ENCODE measurements at places on chromosomes 12 and 14. TPM values are rescaled to one million over a fixed set of nuclear protein-coding genes. Genes with fewer than 3 reads are reported as not detected.
A peak's percentile ranks its signal among the peaks of the same experiment; 100 is the strongest.

Gene KRT72
- total RNA-seq, result not detected

Gene MNAT1
- 60.4 TPM for total RNA-seq

Gene FAM181A
- total RNA-seq, result not detected

Gene TBC1D30
- 11.2 TPM for total RNA-seq

Gene PTCSC3
- not detected for total RNA-seq

Gene KRT77
- total RNA-seq, result not detected

GRCh38 chr12:31234955-31235867, 90.7 kb downstream of the SINHCAF start:
- H3K27me3 ChIP-seq, result no peaks in the 10 kb centered on the region
- H3K4me3 ChIP-seq, result no peak overlapping the region
- no peak overlapping the region for H3K27ac ChIP-seq
- no peaks in the 10 kb centered on the region for H3K36me3 ChIP-seq

- H3K27ac ChIP-seq, result no peak overlapping the region
- no peaks in the 10 kb centered on the region for H3K36me3 ChIP-seq
- no peak overlapping the region for H3K4me3 ChIP-seq
- DNase-seq, result no peak
- H3K27me3 ChIP-seq, result no peaks in the 10 kb centered on the region
- H3K4me1 ChIP-seq, result no peaks in the 10 kb centered on the region
These were observed 292.1 kb downstream of the GLT1D1 start for GRCh38 chr12:129145381-129145780.

DNA sequence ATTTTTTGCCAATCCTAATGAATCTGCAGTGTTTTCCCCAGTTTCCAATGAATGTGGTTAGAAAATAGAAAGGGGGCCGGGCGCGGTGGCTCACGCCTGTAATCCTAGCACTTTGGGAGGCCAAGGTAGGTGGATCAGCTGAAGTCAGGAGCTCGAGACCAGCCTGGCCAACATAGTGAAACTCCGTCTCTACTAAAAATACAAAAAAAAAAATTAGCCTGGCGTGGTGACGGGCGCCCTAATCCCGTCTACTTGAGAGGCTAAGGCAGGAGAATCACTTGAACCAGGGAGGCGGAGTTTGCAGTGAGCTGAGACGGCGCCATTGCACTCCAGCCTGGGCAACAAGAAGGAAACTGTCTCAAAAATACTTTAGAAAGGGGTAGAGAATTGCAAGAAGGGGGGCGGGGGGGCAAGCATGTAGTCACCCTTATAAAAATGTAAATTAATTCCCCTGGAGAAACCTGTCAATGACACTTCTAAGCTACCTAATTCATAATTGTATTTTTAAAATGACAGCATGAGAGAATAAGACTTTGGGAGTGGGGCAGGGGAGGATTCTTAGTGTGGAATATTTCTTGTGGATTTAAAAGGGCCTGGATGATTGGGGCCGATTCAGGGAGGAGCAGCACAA, 1.7 kb downstream of the KLHDC2 start:
- H3K36me3 ChIP-seq, result peaks cover 8% of the 10 kb centered on the region
- DNase-seq, result no peak
- peak overlapping the region; percentile 96 for H3K27ac ChIP-seq
- peak overlapping the region; percentile 99 for H3K4me3 ChIP-seq
- H3K4me1 ChIP-seq, result peaks cover 34% of the 10 kb centered on the region
- no peaks in the 10 kb centered on the region for H3K27me3 ChIP-seq

DNA sequence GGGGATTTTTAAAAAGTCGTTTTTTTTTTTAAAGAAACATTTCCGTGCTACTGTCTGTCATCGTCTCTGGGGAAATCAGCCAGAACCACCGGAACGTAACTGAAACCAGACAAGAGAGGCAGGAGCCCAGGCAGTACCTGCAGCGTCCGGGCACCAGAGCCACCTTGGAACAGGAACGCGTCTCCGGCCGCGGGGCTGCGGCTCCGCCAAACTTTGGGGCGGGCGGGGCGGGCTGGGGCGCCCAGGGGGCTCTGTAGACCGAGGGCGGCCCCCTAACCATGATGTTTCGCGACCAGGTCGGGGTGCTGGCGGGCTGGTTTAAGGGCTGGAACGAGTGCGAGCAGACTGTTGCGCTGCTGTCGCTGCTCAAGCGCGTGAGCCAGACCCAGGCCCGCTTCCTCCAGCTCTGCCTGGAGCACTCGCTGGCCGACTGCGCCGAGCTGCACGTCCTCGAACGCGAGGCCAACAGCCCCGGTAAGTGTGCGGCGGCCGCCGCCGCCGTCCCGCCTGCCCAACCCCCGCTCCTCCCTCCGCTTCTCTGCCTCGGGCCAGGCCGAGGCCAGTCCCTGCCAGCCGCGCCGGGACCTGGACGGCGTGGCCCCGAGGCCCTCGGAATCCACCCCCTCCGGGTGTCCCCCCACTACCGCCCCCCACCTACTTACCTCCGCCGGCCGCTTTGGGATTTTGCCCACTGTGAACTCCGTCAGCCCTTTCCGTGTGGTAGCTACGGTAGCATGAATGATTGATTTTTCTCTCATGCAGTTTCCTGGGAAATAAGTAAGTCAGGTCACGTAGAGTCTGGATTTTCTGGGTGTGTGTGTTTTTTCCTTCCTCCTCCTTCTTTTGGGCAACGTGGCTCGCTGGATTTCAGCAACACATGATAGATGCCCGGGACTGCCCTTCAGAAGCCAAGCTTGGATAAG, 972 bp downstream of the SAMD4A start:
- peaks cover 24% of the 10 kb centered on the region for H3K27me3 ChIP-seq
- peak overlapping the region; percentile 78 for H3K4me3 ChIP-seq
- peak; percentile 50 for DNase-seq

GRCh38 chr14:92866901-92867865, 55.8 kb upstream of the CHGA start:
- H3K27ac ChIP-seq, result no peak overlapping the region
- no peak overlapping the region for H3K4me3 ChIP-seq
- no peaks in the 10 kb centered on the region for H3K4me1 ChIP-seq
- no peaks in the 10 kb centered on the region for H3K27me3 ChIP-seq
- DNase-seq, result no peak
- no peaks in the 10 kb centered on the region for H3K36me3 ChIP-seq

- no peak overlapping the region for H3K4me3 ChIP-seq
- no peaks in the 10 kb centered on the region for H3K27me3 ChIP-seq
- H3K36me3 ChIP-seq, result no peaks in the 10 kb centered on the region
- DNase-seq, result no peak
- no peak overlapping the region for H3K27ac ChIP-seq
These were observed 29.9 kb downstream of the TSPAN19 start for GRCh38 chr12:85006206-85006605.

- H3K36me3 ChIP-seq, result no peaks in the 10 kb centered on the region
- H3K27me3 ChIP-seq, result no peaks in the 10 kb centered on the region
- H3K4me3 ChIP-seq, result no peak overlapping the region
- no peaks in the 10 kb centered on the region for H3K4me1 ChIP-seq
These were observed 241.3 kb upstream of the TMEM132C start for GRCh38 chr12:128025589-128026245.

DNA sequence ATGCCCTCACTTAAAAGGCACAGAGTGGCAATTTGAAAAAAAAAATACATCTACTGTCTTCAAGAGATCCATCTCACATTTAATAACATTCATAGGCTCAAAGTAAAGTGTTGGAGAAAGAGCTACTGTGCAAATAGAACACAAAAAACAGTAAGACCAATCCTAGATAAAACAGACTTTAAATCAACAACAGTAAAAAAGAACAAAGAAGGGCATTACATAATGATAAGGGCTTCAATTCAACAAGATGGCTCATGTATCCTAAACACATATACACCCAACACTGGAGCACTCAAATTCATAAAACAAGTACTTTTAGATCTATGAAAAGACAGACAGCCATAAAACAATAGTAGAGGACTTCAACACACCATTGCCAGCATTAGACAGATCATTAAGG, 93.6 kb upstream of the PCED1B start:
- no peak overlapping the region for H3K4me3 ChIP-seq
- no peak for DNase-seq
- no peaks in the 10 kb centered on the region for H3K27me3 ChIP-seq
- H3K4me1 ChIP-seq, result no peaks in the 10 kb centered on the region

GRCh38 chr14:92955381-92955780, 32.4 kb downstream of the CHGA start:
- H3K27ac ChIP-seq, result no peak overlapping the region
- no peak overlapping the region for H3K4me3 ChIP-seq
- no peaks in the 10 kb centered on the region for H3K4me1 ChIP-seq
- no peak for DNase-seq
- H3K27me3 ChIP-seq, result no peaks in the 10 kb centered on the region

GRCh38 chr14:24925771-24926374, 124.1 kb downstream of the STXBP6 start:
- no peak overlapping the region for H3K27ac ChIP-seq
- H3K27me3 ChIP-seq, result no peaks in the 10 kb centered on the region
- no peak for DNase-seq
- H3K4me3 ChIP-seq, result no peak overlapping the region
- H3K4me1 ChIP-seq, result no peaks in the 10 kb centered on the region

GRCh38 chr12:66663611-66664010, 15.3 kb downstream of the GRIP1 start:
- no peaks in the 10 kb centered on the region for H3K27me3 ChIP-seq
- DNase-seq, result no peak
- peaks cover 15% of the 10 kb centered on the region for H3K4me1 ChIP-seq
- H3K36me3 ChIP-seq, result no peaks in the 10 kb centered on the region

DNA sequence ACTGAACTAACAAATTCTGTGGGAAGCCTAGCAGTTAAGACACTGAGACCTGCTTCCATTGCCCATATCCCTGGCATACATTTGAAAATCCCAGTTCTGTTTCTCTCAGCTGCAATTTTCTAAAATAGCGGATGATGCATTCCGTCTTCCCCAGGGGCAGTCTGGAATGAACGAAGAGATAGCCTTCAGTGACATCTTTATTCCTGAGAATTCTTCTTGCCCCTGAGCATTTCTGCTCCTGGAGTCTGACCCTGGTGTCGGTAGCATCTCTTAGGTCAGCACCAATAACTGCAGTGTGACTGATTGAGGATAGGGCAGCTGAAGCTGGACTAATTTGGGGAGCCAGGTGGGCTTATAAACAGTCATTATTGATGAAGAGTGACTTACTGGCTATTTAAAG, 552.5 kb downstream of the DIO2 start:
- peaks cover 9% of the 10 kb centered on the region for H3K4me1 ChIP-seq
- no peak for DNase-seq

GRCh38 chr12:103250487-103250886, 245.3 kb downstream of the C12orf42 start:
- no peaks in the 10 kb centered on the region for H3K36me3 ChIP-seq
- no peaks in the 10 kb centered on the region for H3K27me3 ChIP-seq
- H3K27ac ChIP-seq, result peak overlapping the region; percentile 6
- H3K4me1 ChIP-seq, result no peaks in the 10 kb centered on the region

- H3K4me3 ChIP-seq, result no peak overlapping the region
- no peak for DNase-seq
- H3K36me3 ChIP-seq, result peaks cover 98% of the 10 kb centered on the region
- H3K27me3 ChIP-seq, result no peaks in the 10 kb centered on the region
- H3K4me1 ChIP-seq, result no peaks in the 10 kb centered on the region
These were observed 27.8 kb downstream of the SLC25A47 start for GRCh38 chr14:100350986-100351385.

DNA sequence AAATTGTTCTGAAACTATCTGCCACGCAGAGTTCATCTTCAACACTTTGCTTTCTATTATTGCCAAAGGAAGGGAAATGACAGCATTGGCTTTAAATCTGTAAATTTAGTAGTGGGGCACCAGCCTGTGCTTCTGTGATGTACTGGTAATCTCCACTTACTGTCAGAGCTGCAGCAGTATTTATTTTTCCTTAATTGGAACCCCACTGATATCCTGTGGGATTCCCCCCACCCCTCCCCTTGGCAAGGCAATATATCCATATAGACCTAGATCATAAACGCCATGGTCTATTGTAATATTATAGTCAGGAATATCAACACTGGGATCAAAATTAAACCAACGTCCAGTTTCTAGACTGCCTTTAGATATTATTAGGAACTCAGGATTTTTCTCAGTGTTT, 96.7 kb downstream of the RMST start:
- H3K27me3 ChIP-seq, result no peaks in the 10 kb centered on the region
- H3K4me3 ChIP-seq, result no peak overlapping the region
- no peak overlapping the region for H3K27ac ChIP-seq
- peaks cover 9% of the 10 kb centered on the region for H3K4me1 ChIP-seq

DNA sequence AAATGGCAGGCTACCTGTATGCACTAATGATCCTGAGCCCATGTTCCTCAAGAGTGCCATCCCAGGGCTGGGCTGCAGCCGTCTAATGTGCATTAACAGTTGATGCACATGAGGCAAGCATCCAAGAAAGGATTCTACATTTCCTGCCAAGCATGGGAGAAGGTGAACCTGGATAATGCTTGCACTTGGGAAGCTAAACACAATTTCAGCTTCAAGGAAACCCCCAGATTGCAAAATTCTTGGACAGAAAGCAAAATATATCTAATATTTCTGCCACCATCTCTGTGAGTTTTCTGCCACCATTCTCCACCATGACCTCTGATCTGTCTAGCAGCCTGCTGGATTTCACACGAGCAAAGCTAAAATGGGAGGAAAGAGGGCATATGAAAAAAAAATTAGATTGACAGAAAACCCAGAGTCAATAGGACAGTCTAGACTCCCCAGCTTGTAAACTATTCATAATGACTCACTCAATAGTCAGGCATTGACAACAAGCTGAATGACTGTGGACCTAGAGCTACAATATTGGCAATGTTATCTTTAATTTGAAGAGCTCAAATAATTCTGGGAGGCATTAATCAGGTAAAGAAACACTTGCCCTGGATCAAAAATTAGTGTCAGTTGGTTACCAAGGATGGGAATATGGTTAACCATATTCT, 91.9 kb upstream of the BCL2L14 start:
- no peak for DNase-seq
- H3K27me3 ChIP-seq, result no peaks in the 10 kb centered on the region
- no peaks in the 10 kb centered on the region for H3K4me1 ChIP-seq
- no peak overlapping the region for H3K4me3 ChIP-seq

DNA sequence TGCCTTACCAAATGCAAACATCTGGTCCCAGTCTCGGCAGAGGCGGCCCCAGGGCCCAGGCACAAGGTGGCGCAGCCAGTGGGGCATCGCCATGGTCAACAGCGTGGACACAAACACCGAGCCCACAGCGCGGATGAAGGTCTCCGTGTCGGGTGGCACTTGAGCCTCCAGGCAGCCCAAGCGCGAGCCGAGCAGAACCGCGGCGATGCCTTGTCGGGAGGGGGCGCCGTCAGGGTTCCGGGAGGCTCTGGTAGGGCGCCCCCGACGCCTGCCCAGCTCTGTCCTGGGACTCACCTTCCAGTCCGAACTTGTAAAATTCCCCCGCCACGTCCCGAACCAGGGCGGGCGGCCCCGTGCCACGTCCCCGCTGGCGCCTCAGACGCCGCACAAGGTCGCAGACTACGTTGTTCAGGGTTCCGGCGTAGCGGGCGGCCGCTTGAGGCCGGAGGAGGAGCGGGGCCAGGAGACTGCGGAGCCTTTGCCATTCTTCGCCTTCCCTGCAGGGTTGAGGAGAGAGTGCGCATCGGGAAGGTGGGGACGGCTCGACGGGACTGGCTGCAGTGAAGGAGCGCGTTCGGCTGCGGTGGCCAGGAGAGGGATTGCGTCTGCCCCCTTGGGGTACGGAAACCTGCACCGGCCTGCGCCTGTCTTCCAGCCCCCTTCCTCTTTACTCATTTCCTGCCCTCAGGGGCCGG, 1.7 kb downstream of the CYP27B1 start:
- no peak overlapping the region for H3K27ac ChIP-seq
- peak overlapping the region; percentile 42 for H3K4me3 ChIP-seq
- H3K4me1 ChIP-seq, result peaks cover 30% of the 10 kb centered on the region

Data from stomach (tissue), 19 donors.